CD4-positive, alpha-beta T cell treated with Interleukin-2 at 100 ng/mL for 4 hours (primary cell): ENCODE measurements at places on chromosomes 2 and 18.

- DNase-seq, result no peak
Observed at GRCh38 chr2:159410276-159410675, 123.8 kb upstream of the WDSUB1 start.

- no peak for DNase-seq
Observed at GRCh38 chr2:124920448-124920847, 895.4 kb downstream of the CNTNAP5 start.

DNA sequence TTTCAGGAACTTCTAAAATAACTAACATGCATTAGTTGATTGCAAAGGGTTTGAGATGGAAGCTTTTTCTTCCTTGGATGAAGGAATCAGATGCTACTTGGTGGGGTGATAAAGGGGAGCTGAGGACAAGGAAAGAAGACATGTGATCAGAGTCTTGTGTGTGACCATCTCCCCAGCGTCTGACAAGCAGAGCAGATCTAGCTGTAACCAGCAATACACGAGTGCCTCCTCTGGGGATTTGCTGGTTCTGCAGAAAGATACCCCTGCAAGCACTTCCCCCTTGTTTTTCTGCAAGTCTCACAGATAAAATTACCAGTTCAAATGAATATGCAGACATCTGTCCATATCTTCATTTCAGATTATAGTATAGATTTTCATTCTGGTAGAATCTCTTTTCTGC lies 2.7 kb downstream of the CDH7 start:
- no peak for DNase-seq

- DNase-seq, result no peak
Observed at GRCh38 chr2:27518113-27518781, 21.6 kb downstream of the GCKR start.

GRCh38 chr2:226362980-226363379 lies 436.6 kb downstream of the IRS1 start:
- DNase-seq, result no peak

- no peak for DNase-seq
Observed at GRCh38 chr2:75949385-75950030, 238.8 kb upstream of the GCFC2 start.

DNA sequence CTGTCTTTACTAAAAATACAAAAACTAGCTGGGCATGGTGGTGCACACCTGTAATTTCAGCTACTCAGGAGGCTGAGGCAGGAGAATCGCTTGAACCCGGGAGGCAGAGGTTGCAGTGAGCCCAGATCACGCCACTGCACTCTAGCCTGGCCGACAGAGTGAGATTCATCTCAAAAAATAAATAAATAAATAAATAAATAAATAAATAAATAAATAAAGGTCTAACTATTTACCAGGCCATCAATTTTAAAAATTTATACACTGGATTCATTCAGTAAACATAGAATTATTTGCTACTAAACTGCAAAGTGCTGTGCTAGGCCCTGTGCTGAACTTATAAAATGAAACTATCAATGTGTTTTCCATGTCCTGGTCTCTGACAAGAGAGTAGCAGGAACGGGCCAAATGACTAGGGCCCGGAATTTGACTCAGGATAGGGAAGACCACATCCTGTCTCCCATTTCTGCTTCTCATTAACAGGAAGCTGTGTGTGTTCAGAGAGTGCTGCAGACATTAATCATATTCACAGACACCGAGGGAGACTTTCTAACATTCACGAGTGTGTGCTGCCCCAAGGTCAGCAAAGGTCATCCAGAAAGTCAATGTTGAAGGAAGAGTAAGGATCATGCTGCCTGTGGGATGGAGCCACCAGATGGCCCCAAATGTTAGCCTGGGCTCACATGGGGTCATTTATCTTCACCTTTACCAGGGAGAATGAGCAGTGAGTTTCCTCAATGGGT lies 95.8 kb downstream of the SPP2 start:
- DNase-seq, result peak; percentile 4

GRCh38 chr2:172173174-172173706 lies 70.5 kb upstream of the DLX2 start:
- no peak for DNase-seq

DNA sequence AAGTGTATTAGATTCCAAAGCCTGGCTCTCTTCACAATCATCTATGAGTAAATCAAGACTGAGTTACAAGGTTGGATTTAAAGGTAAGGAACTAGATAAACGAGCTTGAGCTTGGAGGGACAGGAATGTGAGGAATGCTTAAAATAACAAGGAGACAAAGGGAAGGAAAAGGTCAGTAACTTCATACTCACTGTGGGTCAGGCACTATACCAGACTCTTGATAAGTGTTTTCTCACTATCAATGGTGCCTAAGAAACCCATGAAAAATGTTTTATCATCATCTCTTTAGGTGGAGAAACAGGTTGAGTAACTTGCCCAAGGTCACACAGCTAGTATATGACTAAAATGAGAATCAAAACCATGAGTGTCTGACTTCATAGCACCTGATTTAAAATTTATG lies 212.1 kb downstream of the CDH2 start:
- DNase-seq, result no peak

GRCh38 chr2:86107031-86107430 lies 996 bp downstream of the PTCD3 start:
- no peak for DNase-seq

DNA sequence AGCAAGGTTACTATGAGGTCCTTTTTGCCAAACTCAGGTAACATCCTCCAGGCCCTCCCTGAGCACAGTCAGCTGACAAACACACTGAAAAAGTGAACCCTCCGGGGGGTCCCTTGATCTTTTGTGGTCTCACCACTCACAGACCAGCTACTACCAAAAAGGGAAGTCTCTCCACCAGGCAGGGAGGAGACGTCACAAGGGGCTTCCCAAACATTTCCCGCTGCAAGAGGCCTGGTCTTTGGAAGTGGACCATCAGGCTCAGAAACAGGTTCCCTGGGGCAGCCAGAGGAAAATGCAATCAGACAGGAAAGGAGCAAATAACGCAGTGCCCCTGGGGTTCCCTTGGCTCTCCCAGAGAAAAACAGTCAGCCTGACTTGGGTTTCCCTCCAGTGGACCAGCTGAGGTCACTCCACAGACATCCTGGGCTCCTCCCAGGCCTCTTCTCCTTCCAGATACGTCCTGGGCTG lies 38.7 kb upstream of the POMC start:
- DNase-seq, result no peak

GRCh38 chr2:140351692-140352091 lies 1571.5 kb upstream of the NXPH2 start:
- DNase-seq, result no peak

DNA sequence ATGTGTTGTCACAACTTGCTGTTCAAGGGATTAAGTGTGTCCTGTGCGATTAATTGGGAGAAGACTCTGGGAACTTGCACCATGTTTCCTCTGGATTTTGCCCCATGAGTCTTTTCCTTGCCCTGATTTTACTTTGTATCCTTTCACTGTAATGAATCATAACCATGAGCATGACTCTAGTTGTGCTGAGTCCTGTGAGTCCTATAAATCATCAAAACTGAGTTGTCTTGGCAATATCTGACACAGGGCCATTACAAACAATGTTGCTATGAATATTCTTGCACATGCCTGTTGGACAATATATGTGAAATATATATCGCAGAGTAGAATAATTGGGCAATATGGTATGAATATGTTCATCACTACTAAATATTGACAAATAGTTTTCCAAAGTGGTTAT lies 56.5 kb upstream of the COL5A2 start:
- no peak for DNase-seq

- no peak for DNase-seq
Observed at GRCh38 chr2:71458413-71459083, 5.2 kb downstream of the DYSF start.

DNA sequence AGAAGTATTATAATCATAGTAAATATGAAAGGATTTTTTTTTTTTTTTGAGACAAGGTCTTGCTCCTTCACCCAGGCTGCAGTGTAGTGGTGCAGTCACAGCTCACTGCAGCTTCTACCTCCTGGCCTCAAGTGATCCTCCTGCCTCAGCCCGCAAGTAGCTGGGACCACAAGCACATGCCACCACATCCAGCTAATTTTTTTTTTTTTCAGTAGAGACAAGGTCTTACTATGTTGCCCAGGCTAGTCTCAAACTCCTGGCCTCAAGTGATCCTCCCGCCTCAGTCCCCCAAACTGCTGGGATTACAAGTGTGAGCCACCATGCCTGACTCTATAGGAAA lies 301.6 kb upstream of the STON1 start:
- DNase-seq, result no peak

GRCh38 chr2:152062125-152063091 lies 36.4 kb downstream of the CACNB4 start:
- DNase-seq, result no peak

DNA sequence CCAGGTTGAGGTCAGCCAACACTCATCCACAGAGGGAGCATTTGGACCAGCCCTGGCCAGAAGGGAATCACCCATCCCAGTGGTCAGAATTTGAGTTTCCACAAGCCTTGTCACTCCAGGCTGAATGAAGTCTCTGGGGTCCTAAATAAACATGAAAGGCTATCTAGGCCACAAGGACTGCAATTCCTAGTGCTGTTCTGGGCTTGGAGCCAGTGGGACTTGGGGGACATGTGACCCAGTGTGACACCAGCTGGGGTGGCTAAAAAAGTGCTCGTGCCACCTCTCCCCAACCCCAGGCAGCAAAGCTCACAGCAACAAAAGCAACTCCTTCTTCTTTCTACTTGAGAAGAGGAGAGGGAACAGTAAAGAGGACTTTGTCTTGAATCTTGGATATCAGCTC lies 91.7 kb downstream of the MDH1 start:
- DNase-seq, result no peak

- no peak for DNase-seq
Observed at GRCh38 chr2:43759195-43759594, 14.6 kb upstream of the DYNC2LI1 start.

DNA sequence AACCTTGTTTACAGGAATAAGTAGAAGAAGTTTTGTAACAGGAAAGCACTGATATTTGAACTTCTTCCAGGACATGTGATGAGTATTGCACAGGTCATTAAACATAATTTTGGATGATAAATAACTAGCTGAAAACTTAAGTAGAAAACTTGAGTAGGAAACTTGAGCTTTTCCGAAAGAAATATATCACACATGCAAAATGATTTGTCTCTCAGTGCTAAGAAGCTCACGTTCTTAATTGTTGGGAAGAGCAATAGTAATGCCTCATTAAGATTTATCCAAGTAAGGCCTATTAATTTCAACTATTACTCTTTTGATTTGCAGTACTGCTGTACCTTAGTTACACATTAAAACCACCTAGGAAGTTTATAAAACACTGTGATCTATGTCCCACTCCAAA lies 1921.9 kb upstream of the LRRTM1 start:
- no peak for DNase-seq

DNA sequence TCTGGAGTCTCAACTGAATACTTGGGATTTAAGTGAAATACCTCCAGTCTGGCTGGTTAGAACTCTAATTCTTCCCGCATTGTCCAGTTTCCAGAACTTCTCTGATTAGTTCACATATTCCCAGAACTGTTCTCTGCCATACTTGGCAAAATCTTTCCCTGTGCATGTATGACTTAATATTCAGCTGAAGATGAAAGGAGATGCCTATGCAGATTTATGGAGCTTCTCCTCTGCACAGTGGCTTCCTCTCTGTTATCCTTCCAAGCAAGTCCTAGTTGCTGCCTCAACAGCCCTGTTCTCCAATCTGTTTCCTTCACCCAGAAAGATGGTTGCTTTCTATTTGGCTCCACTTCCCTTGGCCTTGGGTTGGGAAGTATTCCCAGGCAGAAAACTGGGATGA lies 155.4 kb upstream of the GATA6 start:
- no peak for DNase-seq

DNA sequence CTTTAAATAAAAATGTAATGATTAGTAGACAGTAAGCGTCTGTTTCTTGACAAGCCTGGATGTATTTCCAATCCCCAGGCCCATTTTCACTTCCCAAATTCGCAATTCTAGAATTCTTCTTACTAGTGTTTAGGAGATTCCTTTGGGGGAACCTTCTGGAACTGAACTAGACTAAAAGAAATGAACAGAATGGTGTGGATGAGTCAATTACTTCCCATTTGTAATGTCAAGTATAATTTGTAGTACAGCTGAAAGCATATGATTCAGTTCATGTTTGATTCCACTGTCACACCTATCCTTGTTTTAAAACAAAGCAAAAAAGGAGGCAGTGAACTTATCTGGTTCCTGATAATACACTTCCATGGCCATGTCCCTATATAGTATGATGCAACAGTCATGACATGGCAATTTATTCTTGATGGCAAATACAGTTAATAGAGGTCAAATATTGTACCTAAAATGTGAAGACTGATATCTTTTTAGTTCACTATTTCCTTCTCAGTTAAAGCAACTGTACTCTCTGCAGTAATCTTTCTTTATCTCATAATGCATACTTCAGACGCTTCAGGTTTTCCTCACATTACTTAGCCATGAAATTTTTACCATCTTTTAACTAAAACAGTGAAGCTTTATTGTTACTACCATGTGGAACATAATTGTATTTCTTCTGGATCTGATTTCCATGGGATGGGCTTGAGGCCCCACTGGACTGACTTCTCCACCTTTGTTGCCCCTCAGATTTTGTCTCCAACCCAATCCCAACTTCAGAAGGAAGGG lies 2.0 kb downstream of the IDH1 start:
- no peak for DNase-seq

- DNase-seq, result peak; percentile 66
Observed at GRCh38 chr2:147989809-147990403, 30.6 kb downstream of the ORC4 start.

DNA sequence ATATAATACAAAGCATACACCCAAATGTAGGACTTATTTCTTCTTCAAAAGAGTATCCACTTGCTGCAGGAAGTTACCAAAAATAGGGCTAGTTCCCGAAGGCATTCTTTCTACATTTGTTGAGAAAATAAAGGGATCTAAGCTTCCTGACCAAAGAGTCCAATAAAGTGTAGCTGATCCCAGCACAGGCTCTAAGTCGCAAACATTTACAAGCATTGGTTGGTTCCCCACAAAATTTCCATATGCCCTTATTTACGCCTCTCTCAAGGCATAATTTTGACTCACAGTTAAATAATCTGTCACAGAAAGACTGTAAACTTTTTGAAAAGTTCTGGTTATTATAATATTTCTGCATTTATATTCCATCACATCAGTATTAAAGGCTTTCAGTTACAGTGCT lies 1520.1 kb upstream of the ZEB2 start:
- DNase-seq, result no peak

DNA sequence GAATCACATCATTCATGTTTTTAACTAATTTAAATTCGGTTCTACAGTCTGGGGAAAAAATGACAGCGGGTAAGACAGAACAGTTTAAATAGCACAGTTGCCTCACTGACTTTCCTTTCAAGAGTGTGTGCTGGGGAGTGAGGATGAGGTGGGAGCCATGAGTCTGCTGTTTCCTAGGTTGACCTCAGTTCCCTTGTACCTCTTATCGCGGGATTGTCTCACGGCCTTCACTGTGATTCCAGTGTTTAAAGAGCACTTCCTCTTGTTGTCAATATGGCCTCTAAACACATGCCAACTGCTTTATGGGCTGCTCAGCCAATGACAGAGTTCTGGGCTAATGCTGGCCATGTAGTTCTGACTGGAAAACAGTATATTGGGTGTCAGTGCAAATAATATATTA lies 41.6 kb upstream of the ALMS1 start:
- no peak for DNase-seq

DNA sequence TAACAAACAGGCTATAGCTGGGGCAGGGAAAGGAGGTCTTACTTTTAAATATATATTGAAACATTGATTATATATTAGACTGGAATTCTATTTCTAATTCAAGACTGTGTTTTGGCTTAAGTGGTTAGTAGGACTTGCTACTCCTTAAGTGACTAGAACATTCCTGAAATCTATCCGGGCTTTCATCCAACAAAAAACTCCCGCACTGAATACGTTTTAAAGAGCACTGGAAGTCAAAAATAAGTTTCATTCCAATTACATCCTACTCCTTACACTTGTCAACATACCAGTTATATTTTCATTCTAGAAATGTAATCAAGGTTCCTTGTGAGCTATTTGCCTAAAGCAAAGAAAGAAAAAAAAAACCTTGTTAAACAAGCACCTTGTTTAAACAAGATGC lies 204.6 kb downstream of the SP3 start:
- DNase-seq, result no peak
